OCI-LY7 (cell line): ENCODE measurements at places on chromosomes 16 and 17.

DNA sequence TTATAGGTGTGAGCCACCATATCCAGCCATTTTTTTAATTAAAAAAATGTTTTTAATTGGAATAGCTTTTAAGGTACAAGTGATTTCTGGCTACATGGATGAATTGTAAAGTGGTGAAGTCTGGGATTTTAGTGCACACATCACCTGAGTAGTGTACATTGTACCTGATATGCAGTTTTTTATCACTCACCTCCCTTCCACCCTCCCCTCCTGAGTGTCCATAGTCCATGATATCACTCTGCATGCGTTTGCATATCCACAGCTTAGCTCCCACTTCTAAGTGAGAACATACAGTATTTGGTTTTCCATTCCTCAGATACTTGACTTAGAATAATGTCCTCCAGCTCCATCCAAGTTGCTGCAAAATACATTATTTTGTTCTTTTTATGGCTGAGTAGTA lies 13.4 kb upstream of the CRYBA1 start:
- DNase-seq: no peak

DNA sequence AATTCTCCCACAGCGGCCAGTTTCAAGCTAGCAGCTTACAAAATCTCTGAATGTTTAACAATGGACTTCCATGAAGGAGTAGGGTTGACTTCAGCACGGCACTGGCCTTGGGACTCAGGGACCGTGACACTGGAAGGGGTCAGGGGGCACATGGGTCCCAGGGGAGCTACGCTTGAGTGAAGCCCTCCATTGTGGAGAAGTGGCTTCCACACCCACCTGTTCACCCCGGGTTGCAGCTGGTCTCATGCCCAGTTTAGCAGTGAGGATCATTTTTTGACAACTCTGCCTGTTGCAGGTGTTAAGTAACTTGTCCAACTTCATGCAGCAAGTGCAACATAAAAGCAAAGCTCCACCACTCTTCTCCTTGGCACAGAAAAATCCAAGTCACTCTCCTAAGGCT lies 510.2 kb downstream of the CDH13 start:
- DNase-seq: peak; percentile 98

- no peak for DNase-seq
Observed at GRCh38 chr17:49486012-49486641, 9.0 kb upstream of the NGFR start.

DNA sequence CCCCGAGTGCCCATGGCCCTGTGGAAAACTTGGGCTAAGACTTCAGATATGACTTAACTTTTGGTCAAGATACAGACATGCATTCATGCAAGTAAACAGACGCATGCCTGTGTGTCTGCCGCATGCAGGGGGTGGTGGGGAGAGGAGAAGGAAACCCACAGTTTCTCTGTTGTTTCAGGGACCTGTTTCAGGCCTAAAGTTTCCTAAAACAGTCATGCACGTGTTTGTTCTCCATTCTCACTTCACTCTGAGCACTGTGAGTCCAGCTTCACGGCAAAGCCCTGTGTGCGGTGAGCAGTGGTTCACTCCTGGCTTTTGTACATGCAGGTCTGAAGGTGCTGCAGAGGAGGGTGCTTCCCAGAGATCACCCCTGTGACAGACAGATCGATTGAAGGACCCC lies 158.7 kb downstream of the FOXL1 start:
- no peak for DNase-seq

DNA sequence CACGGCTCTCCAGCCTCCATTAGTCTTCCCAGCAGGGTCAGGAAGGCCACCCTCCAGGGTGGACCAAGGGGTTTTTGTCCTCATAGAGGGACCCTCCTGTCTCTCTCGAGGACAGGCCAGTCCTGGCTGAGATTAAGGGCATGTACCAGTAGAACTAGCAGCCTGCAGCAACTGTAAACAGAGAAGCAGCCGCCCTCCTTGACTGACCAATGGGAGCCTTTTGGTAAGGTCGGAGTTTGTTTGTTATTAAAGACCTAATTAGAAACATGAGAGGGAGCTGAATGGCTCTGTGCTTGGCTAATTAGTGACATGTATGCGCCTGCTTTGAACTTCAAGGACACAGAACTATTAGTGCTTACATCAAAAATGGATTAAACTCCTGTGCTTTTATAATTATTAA lies 80.0 kb downstream of the CCDC182 start:
- DNase-seq: no peak

- DNase-seq: peak; percentile 35
Observed at GRCh38 chr16:11299865-11300559, 18.9 kb upstream of the PRM1 start.

GRCh38 chr16:25750488-25751216 lies 58.9 kb downstream of the HS3ST4 start:
- DNase-seq: no peak

GRCh38 chr17:82463391-82463790 lies 4.8 kb downstream of the NARF start:
- DNase-seq: no peak

GRCh38 chr17:74454197-74455024 lies 12.0 kb upstream of the CD300A start:
- peak; percentile 48 for DNase-seq

GRCh38 chr16:18803569-18804462 lies 2.5 kb upstream of the ARL6IP1 start:
- DNase-seq: peak; percentile 35

GRCh38 chr17:78766225-78766624 lies 15.8 kb downstream of the CYTH1 start:
- DNase-seq: no peak

- no peak for DNase-seq
Observed at GRCh38 chr17:69802045-69802740, 272.8 kb upstream of the KCNJ16 start.

- DNase-seq: no peak
Observed at GRCh38 chr16:64012166-64012565, 1109.7 kb downstream of the CDH11 start.

DNA sequence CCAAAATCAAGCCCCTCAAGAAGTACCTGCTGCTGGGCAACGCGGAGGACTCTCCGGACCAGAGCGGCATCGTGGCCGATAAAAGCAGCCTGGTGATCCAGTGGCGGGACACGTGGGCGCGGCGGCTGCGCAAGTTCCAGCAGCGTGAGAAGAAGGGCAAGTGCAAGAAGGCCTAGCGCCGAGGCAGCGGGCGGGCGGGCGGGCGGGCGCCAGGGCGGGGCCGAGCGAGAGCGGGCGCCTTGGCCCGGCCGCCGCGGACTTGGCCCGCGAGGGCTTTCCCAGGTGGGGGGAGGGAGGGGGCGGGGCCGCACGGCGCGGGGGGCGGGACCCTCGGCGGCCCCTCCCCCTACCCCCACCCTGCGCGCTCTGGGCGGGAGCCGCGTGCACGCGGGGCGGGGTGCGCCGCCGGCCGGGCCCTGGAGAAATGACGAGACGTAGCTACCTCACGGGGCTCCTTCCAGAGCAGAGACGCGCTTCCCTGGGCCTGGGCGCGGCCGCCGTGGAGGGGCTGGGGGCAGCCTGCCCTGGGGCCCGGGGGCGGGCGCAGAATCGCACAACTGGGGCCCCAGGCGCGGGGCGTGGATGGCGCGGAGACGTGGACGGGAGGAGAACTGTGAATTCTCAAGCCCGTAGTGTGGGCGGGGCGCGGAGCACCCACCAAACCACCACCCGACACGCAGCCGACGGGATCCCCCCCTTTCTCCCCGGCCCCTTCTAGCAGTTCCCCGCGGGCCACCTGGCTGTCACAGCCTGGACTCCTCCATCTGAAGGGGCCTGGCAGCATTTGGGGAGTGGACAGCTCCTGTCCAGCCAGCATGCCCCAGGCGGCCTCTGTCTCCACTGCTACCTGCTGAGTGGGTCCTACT lies 218.7 kb downstream of the NTN1 start:
- DNase-seq: peak; percentile 43

- DNase-seq: no peak
Observed at GRCh38 chr16:78196502-78196901, 97.0 kb downstream of the WWOX start.

DNA sequence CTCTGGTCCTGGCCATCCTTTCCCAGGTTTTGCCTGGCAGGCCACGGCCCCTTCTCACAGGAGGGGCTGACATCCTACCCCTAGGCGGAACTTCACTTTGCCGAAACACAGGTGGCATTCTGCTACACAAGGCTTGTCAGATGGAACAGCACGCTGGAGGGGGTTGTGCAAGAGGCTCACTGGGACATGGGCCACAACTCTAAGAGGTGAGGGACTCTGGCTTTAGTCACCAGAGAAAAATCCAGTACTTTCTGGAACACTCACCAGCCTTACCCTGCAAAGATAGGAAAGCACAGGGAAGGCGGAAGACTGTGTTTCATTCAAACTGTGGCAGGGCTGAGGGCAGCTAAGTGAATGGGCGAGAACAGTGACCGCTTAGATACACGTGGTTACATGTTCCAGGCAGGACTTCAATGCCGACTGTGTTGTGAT lies 18.3 kb downstream of the CDC42EP4 start:
- DNase-seq: no peak

GRCh38 chr17:4572131-4572530 lies 11.8 kb upstream of the GGT6 start:
- DNase-seq: no peak

DNA sequence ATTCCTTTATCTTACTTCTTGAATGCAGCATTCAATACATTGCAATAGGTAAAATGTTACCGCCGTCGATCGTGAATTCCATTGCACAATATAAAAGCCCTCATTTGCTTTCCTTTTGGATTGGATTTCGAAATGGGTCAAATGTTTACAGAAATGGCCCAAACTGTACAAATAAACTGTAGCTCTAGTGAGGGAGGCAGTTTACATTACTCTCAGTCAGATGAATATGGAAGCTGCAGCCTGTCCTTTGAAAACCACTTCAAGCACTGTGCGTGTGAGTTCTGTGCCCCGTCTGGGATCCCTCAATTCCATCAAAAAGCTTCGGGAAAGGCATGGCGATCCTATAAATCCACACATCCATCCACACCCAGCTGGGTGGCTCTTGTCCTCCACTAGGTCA lies 258.6 kb upstream of the FOXF1 start:
- no peak for DNase-seq

GRCh38 chr17:72852277-72852938 lies 240.1 kb downstream of the SLC39A11 start:
- no peak for DNase-seq

- DNase-seq: no peak
Observed at GRCh38 chr17:1119924-1120323, 59.9 kb downstream of the ABR start.

DNA sequence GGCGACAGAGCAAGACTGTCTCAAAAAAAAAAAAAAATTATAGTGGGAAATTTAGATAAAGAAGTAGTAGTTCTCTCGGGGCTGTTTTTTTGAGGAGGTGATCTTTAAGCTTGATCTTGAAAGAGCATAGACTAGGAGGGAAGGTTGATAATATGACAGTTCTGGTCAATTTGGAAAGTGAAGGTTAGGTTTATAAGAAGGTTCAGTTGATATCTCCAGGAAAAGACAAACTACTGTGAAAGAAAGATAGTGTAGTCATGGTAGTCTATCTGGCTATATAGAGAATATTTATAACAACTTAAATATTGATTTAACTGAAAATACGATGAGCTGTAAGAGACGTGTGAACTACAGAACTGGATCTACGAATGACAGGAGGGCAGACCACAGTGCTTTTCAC lies 3.1 kb downstream of the ATF7IP2 start:
- no peak for DNase-seq

- no peak for DNase-seq
Observed at GRCh38 chr17:28620010-28620409, 6.0 kb upstream of the RSKR start.

- no peak for DNase-seq
Observed at GRCh38 chr16:78484509-78485058, 385.1 kb downstream of the WWOX start.

DNA sequence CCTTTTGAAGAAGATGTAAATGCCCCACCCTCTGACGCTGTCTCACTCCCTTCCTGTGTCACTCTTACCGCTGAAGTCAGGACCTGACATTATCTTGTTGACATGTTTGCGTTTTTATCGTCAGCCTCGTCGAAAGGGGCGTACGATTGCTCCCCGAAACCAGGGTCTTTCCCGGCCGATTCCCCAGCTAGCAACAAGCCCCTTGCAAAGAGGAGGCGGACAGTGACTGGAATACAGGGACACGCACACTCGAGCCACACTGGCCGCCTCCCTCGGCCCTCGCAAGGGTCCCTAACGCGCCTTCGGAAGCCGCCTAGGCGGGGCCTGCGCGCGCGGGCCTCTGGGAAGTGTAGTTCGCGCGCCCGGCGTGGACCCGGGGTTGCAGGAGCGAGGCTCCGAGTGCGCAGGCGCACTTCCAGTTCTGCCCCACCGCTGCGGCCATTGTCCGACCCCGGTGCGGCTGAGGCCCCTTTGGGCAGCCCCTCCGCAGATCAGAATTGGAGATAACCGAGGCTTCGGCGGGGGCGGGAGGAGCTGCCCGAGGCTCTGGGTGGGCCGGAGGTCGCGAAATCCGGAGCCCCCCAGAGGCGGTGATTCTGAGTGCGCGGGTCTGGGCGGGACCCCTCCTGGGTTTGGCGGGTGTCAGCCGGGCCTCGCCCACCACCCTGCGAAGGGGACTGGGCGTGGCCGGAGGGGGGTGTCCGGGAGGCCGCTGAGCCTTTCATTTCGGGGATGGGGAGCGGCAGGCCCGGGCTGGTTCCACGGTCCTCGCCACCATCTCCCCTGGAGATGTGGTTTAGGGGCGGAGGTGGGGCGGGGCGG lies at the start of gene ZFP90:
ZFP90 (plus strand) TSS at position 412 of the 822 bp plus-strand sequence. CDS start 502 bp downstream, outside the sequence.
- DNase-seq: peak; percentile 93

- no peak for DNase-seq
Observed at GRCh38 chr17:31431852-31432658, 40.6 kb downstream of the RAB11FIP4 start.

DNA sequence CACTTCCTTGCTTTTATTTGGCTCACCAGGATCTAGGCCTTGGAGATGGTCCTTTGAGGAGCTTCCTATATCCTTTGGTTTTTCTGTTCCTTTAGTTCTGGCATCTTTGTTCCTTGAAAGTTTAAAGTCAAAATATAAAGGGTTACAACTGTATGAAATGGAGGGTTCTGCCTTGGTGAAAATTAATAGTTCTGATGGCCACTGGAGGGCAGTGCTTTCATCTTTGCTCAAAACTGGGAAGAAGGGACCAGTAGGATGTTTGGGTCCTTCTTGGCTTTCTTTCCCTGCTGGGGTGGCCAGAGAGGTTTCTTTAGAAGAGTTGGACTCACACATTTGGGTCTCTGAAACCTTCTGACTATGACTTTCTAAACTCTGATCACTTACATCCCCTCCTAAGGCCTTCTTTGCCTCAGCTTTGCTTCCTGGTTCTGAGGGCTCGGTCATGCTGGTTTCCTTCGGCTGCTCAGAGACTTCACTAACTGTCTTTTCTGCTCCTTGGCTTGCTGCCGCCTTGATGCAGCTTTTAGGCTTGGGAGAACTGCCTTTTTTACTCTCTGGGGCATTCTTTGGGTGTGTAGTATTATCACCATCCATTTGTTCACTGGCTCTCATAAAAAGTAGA lies 10.9 kb upstream of the ITGA2B start:
- DNase-seq: peak; percentile 23

- peak; percentile 49 for DNase-seq
Observed at GRCh38 chr16:10878644-10879501, 1.9 kb downstream of the CIITA start.
